Hematopoietic multipotent progenitor cell (in vitro differentiated cells): ENCODE measurements at places on chromosomes 16 and 17. TPM values are rescaled to one million over a fixed set of nuclear protein-coding genes. Genes with fewer than 3 reads are reported as not detected.

- DNase-seq, result no peak
These were observed 78.1 kb upstream of the MPHOSPH6 start for GRCh38 chr16:82248012-82248656.

- no peak for DNase-seq
These were observed 389.7 kb downstream of the SOX9 start for GRCh38 chr17:72510351-72511016.

DNA sequence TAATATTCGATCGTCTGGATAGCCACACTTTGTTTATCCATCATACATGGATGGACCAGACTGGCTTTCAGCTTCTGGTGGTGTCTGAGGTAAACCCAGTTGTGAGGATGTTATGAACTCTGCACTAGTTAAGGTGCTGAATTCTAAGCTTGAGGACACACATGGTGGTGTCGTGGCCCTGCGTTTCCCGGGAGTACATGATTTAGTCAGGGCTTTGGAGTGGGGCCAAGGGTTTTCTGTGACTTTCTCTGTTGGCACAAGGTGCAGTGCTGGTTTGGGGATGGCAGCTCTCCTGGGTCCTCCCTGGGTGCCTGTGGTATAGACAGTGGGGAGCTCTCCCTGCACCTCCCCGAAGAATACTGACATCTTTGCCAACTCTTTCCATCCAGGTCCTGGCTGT is 116.6 kb downstream of the SPECC1 start:
- DNase-seq, result no peak

- DNase-seq, result no peak
These were observed 45.9 kb downstream of the SLC6A2 start for GRCh38 chr16:55701442-55702319.

- DNase-seq, result no peak
These were observed 312.9 kb downstream of the SNX29 start for GRCh38 chr16:12289175-12290063.

DNA sequence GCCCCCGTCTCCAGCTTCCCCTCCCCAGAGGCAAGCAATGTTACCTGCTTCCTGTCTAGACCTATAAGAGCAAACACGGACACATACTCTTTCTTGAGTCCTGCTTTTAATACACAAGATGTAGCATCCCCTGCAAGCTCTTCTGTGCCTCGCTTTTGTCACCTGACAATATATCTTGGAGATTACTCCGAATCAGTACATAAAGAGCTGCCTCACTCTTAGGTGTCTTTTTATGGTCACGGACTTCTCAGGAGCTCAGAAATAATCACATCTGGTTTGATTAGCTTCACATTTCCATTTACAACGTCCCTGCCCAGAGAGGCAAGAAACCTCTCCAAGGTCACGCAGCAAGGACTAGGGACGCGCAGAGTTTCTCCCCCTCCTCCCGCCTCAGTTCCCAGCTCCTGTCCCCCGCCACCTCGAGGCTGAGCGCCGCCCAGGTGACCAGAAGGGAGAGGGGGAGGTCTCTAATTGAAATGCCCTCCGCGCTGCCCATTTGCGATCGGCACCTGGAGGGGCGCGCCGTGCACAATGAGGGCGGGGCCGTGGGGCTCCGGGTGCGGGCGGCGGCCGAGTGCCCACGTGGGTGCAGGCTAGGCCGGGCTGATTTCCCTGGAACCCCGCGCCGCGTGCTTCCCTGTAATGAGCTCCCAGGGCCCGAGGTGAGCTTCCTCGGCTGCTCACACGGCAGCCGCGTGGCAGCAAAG is 13.8 kb upstream of the SEZ6 start:
- DNase-seq, result no peak

GRCh38 chr17:8935191-8935590 is 30.3 kb downstream of the PIK3R5 start:
- DNase-seq, result no peak

DNA sequence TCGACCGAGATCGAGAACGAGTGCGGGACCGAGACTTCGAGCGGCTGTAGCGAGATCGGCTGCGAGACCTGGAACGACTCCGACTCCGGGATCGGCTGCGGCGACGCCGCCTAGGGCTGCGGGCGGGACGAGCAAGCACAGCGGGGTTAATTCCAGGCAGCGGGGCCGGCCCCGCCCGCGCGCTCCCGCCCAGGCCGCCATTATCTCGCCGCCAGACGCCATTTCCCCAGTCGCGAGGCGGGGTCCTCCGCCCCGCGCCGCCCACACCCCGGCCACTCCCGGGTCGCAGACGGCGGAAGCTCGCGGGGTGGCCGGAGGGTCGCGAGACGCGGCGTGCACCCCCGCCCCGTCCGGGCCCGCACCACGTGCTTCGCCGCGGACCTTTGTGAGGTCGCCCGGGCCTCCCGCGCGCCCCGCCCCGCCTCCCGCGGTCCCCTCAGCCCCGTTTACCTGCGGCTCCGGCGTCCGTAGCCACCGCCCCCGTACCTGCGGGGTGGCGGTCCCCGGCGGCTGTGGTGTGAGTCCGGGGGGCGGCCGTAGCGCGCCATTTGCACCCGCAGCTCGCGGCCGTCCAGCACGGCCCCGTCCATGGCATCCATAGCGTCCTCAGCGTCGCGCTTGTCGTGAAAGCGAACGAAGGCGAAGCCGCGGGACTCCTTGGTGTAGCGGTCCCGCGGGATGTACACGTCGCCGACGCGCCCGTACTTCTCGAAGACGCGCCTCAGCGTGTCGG is 616 bp downstream of the SRSF2 start:
- peak; percentile 78 for DNase-seq

DNA sequence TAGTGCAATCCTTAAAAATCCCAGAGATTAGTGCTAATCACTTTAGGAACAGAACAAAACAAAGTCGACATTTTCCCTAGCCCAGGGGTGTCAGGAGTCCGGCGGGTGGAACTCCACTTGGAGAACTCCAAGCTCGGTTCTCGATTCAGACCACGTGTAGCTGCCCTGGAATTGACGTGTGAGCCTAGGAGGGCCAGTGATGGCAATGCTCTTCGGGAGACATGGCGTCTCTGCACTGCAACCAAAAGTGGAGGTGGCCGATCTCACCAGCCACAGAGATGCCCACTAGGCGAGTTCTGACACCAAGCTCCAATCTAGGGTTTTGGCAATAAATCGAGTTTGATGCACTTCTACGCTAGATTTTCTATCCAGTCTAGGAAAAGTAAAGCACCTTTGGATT is 17.6 kb downstream of the MAP1LC3B start:
- DNase-seq, result no peak

DNA sequence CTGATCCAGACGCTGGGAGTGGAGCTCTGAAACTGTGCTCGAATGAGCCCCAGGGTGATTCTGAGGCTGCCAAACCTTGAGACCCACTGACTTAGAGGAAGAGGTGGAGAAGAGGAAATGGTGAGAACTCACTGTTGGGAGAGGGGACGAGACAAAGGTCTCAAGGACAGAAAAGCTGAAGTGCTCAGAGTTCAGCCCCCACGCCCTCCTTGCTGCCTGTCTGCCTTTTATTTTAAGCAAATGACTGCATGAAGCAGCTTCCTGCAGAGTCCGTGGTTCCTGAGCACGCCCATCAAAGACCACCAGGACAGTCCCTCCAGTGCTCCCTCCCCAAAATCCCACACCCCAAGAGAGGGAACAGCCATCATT is 20.4 kb downstream of the COTL1 start:
- no peak for DNase-seq

GRCh38 chr17:64387545-64388171 is 3.0 kb downstream of the PECAM1 start:
- DNase-seq, result peak; percentile 54

- no peak for DNase-seq
These were observed 136.3 kb upstream of the CACNG3 start for GRCh38 chr16:24119807-24120206.

DNA sequence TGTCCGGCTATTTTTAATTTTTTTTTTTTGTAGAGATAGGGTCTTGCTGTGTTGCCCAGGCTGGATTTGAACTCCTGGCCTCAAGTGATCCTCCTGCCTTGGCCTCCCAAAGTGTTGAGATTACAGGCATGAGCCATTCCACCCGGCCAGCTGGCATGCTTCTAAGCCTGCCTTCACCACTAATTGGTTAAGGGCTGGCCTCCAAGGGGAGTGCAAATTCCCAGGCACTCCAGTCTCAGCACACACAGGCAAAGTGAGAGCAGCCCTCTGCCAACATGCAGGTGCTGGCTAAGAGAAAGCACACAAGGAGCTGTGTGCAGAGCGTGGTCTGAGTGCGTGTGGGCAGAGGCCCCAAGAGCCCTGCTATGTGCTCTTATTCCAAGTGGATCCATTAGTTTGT is 149.8 kb upstream of the HS3ST2 start:
- no peak for DNase-seq

DNA sequence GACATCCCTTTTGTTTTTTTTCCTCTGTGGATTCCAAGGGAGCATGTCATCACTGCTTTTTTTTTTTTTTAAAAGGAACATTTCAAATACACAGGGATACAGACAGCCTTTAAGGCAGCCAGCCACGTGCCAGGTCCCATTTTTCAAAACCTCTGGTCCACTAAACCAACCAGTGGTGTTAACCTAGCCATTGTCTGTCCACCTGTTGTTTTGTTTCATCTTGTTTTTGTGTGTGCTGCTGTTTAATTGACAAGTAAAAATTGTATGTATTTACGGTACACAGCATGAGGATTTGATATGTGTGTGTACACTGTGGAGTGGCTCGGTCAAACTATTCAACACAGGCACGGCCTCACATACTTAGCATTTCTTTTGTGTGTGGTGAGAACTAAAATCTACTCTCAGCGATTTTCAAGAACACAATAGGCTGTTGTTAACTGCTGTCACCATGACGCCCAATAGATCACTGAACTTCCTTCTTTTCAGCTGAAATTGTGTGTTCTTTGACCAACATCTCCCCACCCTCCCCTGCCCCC is 19.2 kb downstream of the TMEM114 start:
- DNase-seq, result no peak

Gene BLMH
- 50.6 TPM for total RNA-seq

Gene EPOP
- 0.27 TPM for total RNA-seq

Gene KCNJ16
- under 0.01 TPM for total RNA-seq

Gene CACNG4
- total RNA-seq, result not detected

Gene FAM117A
- 260 TPM for total RNA-seq

Gene ABCC11
- under 0.01 TPM for total RNA-seq

Gene NPIPA8
- 1.1 TPM for total RNA-seq

Gene CCR7
- 4.6 TPM for total RNA-seq

Gene EPX
- total RNA-seq, result 0.54 TPM

Gene SRL
- under 0.01 TPM for total RNA-seq

Gene MFAP4
- total RNA-seq, result 3.2 TPM

Gene TNK1
- total RNA-seq, result 4.3 TPM

Gene TPSD1
- 0.54 TPM for total RNA-seq
